Non-pigmented ciliary epithelial cell (primary cell): ENCODE measurements at places on chromosomes 1 and 21.
A peak's percentile ranks its signal among the peaks of the same experiment; 100 is the strongest.

DNA sequence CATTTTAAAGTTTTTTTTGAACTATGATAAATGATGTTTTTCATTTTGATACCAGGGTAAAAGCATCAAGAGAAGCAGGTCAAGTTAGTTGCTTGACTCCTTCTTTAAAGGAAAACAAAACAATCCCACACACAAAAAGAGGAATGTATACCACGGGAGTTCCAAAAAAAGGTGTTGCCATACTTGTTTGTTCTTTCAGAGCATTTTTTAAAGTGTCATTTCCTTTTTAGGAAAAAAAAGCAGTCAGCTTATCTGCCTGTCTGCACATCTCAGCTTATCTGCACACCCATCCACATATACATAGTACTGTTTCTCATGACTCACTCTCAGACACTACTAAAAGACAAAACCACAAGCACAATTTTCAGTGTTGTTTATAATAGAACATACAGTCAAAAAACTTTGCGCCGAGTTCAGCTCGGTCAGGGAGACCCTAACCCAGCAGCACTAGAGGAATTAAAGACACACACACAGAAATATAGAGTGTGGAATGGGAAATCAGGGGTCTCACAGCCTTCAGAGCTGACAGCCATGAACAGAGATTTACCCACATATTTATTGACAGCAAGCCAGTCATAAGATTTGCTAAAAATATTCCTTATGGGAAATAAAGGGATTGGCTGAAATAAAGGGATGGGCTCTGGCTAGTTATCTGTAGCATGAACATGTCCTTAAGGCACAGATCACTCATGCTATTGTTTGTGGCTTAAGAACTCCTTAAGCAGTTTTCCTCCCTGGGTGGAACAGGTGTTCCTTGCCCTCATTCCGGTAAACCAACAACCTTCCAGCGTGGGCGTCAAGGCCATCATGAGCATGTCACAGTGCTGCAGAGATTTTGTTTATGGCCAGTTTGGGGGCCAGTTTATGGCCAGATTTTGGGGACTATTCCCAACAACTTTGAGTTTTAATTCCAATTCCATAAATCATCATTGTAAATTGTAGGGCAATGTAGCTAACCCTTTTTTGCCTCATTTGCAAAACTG is 11.4 kb upstream of the MNDA start:
- no peak for DNase-seq

- no peak for DNase-seq
These were observed 72.1 kb downstream of the GREM2 start for GRCh38 chr1:240539769-240540414.

- DNase-seq: no peak
These were observed 16.1 kb downstream of the IFT25 start for GRCh38 chr1:53929246-53929960.

DNA sequence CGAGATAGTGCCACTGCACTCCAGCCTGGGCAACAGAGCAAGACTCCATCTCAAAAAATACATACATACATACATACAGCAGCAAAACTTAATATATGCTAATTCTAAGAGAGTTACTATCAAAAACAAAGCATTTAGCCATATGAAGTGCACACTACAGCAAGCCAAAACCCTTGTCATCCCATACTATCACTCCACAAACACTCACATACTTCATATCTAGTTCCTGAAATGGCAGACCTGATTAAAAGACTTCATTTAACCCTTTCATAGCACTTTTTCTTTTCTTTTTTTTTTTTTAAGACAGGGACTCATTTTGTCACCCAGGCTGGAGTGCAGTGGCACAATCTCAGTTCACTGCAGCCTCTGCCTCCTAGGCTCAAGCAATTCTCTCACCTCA is 65.6 kb downstream of the COP1 start:
- no peak for DNase-seq

DNA sequence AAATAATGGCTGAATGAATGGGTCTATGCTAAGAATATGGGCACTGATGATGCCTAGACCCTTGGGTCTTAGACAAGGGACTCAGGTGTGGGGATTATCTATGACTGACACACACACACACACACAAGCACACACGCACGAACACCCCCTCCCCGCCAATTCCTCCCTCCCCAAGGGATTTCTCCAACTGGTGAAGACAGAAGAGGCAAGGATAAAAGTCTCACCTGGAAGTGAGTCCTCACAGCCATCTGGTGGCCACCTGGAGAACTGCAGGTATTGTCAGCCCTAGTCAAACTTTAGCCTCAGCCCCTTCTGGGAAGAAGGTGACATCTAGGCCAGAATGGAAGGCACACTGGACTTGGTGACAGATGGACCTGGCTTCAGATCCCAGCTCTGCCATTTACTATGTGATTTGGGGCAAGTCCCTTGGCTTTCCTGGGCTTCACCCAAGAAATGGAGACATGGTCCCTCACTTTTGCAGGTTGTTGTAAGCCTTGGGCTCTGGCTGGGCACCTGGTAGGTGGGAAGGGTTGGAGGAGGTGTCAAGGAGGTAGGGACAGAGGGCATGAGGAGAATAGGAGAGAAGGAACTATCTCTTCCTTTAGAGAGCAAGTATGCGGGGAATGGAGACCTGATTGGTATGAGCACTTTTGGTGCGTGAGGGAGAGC is 4.0 kb upstream of the GPR3 start:
- no peak for DNase-seq

GRCh38 chr1:202765721-202766120 is 42.5 kb downstream of the KDM5B start:
- DNase-seq: no peak

DNA sequence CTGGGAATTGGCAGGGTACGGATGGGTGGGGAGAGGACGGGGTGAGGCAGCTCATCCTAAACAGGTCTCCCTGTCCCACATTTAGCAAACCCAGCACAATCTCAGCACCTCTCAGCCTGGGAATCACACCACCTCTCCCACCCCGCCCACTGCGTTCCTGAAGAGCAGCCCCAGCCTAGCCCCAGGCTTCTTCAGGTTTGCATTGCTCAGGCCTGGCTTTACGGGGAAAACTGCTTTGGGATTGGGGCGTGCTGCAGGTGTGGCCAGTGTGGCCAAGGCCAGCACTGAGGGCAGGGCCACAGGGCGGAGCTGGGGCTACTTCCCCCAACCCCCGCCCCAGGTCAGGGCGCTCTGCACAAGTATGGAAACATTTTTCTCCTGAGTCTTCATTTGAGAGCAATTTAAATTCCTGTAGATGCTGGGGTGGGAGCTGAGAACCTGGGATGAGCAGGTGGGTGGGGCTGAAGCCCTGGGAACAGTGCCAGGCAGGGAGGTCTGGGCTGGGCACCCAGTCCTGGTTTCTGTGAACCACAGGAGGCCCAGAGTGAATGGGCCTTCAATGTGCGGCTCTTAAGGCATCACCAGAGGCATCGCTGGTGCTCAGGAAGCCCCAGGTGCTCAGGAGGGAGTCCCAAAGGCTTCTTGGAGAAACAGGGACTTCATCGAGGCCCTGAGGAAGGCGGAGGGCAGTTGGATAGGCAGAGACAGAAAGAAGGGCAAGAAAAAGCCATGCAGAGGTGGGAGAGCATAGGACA is 24.1 kb downstream of the TNNT2 start:
- no peak for DNase-seq

DNA sequence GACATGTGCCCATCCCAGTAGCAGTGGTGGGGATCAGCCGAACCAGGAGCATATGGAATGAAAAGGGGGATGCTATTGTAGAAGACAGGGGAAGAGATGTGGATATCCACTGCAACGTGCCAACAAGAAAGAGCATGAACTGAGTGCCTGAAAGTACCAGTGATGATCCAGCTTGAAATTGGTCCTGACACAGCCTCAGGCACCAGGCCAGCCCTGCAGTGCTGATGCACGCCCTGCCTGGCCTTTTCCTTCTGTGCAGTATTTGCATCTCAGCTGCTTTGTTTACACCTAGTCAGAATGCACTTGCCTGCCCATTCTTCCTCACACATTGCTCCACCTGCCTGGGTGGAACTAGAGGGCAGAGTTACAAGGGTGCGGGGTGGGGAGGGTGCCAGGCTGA is 50.3 kb upstream of the ARTN start:
- DNase-seq: no peak

- DNase-seq: no peak
These were observed 399.3 kb downstream of the NCAM2 start for GRCh38 chr21:21397464-21397863.

DNA sequence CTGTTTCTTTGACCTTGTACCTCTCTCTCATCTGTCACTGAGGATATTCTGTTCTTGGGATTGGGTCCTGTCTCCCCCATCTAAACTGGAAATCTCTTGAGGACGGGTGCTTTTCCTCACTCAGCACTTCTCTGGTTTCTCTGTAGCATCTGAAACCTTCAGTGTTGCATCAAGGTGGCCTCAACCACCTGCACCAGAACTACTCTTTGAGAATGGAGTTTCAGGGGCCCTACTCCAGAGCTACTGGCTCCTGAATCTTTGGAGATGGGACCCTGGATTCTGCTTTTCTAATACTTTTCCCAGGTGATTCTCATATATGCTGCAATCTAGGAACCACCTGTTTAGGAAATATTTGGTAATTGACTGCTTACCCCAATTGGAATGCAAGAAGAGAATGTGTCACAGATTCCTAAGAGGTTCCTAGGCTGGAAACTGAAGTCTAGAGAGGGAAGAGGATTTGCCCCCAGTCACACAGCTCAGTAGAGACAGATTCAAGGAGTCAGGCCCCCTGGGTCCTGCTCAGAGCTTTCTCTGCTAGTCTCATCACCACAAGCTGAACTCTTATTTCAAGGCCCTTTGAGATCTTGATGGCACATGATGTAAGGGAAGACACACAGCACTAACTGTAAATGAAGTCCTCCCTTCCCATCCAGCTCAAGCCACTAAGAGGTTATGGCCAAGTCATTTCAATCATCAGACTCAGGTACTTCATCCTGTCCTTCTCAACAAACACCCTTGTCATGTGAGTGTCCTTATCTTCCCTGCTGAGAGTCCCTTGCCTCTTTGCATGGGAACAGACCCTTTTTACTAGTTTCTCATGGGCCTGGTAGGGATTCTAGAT is 48.7 kb downstream of the EIF2D start:
- DNase-seq: no peak

GRCh38 chr1:194629011-194629410 is 1442.6 kb upstream of the B3GALT2 start:
- no peak for DNase-seq

GRCh38 chr1:20641975-20642374 is 8.7 kb downstream of the PINK1 start:
- no peak for DNase-seq

DNA sequence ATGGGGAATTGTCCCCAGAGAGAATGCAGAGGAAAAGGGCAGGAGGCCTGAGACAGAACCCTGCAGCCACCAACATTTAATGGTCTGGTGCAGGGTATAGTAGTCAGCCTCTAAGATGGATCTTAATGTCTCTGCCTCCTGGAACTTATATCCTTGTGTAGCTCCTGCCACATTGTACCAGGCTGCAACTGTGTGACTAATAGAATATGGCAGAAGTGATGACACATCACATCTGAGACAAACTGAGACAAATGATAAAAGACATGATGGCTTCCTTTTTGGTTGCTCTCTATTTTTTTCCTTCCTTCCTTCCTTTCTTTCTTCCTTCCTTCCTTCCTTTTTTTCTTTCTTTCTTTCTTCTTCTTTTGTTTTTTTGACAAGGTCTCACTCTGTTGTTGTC is 37.1 kb upstream of the CYP4B1 start:
- DNase-seq: no peak

DNA sequence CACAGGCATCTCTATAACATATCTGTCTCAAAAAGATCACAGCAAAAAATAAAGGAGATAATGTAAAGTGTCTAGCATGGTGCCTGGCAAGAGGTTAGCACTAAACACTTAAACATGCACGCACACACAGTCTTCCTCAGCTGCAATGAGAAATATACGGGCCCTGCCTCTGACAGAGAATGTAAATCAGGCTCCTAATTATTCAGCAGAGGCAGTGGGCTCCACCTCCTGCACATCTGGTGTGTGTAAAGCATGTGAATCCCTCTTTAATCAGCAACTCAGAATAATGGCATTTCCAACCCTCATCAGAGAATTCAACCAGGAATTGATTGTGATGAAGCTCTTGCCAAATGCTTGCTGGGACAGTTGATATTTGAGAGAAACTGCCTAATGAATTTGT is 85.6 kb upstream of the KCNA3 start:
- DNase-seq: no peak

DNA sequence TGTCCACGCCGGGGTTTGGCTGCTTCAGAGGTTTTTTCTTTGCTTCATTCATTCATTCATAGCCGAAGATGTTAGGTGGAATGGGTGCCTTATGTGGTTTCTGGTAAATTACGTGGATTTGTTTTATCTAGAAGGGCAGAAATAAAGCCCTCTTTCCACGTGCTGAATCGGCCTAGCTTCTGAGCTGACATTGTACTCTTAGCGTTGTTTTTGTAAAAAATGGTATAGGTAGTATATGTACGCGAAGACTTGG is 1.5 kb downstream of the GALNT2 start:
- DNase-seq: no peak

GRCh38 chr1:55716610-55717009 is 501.4 kb upstream of the USP24 start:
- no peak for DNase-seq

DNA sequence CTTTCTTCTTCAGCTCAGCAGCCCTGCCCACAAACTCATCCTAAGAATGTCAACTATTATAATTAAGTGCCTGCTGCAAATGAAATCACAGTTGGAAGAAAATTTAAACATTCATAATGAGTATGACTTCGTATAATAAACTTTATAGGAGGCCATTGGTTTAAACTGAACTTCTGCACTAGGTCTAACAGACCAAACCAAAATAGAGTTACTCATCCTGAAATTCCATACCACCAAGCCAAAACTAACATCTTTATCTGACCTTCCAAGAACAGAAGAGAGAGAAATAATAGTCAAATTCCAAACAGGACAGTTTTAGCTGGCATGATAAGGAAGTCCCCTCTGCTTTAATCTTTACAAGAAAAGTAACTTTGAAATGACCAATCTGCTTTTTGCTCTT is 472.4 kb upstream of the PRMT6 start:
- DNase-seq: no peak

GRCh38 chr1:177902266-177902665 is 67.6 kb downstream of the SEC16B start:
- DNase-seq: no peak

- DNase-seq: no peak
These were observed 123.8 kb downstream of the CLIC6 start for GRCh38 chr21:34792504-34793089.

GRCh38 chr21:32371913-32372314 is 20.9 kb downstream of the URB1 start:
- peak; percentile 42 for DNase-seq

- DNase-seq: peak; percentile 3
These were observed 233.5 kb downstream of the TRABD2B start for GRCh38 chr1:47763591-47764171.

DNA sequence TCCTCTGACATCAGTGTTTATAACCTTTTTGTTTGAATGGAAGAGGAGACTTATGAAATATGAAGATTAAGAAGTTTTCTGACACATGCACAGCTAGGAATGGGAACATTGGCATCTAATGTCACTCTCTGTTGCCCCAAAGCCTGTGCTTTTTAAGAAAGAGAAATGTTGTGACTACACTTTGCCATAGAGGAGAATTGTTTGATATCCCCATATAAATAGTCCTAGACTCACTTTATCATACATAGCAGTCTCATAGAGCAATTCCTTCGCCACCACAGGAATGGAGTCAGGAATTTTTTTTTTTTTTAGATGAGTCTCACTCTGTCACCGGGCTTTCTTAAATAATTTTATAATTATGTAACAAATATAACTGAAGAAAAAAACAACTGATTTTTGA is 1.5 kb downstream of the KRTAP21-3 start:
- no peak for DNase-seq
